Gastrocnemius medialis (tissue), 4 donors: ENCODE measurements at places on chromosomes 11 and 22. TPM values are rescaled to one million over a fixed set of nuclear protein-coding genes. Genes with fewer than 3 reads are reported as not detected.

Gene GGTLC2
- total RNA-seq: not detected

- H3K4me1 ChIP-seq: no peaks in the 10 kb centered on the region
- H3K27ac ChIP-seq: no peak overlapping the region
- no peaks in the 10 kb centered on the region for H3K36me3 ChIP-seq
- H3K4me3 ChIP-seq: no peak overlapping the region
Observed at GRCh38 chr11:104823657-104824056, 74.6 kb downstream of the CASP12 start.

Gene FOLH1
- total RNA-seq: not detected

- H3K27me3 ChIP-seq: no peaks in the 10 kb centered on the region
- no peak overlapping the region for H3K27ac ChIP-seq
- H3K4me3 ChIP-seq: no peak overlapping the region
- H3K36me3 ChIP-seq: no peaks in the 10 kb centered on the region
- H3K4me1 ChIP-seq: no peaks in the 10 kb centered on the region
Observed at GRCh38 chr11:40100162-40100553, 1359.3 kb downstream of the LRRC4C start.

- H3K27ac ChIP-seq: no peak overlapping the region
- H3K27me3 ChIP-seq: no peaks in the 10 kb centered on the region
- no peaks in the 10 kb centered on the region for H3K36me3 ChIP-seq
- no peak overlapping the region for H3K4me3 ChIP-seq
- DNase-seq: no peak
- H3K4me1 ChIP-seq: no peaks in the 10 kb centered on the region
Observed at GRCh38 chr11:29934115-29934638, 82.7 kb downstream of the KCNA4 start.

DNA sequence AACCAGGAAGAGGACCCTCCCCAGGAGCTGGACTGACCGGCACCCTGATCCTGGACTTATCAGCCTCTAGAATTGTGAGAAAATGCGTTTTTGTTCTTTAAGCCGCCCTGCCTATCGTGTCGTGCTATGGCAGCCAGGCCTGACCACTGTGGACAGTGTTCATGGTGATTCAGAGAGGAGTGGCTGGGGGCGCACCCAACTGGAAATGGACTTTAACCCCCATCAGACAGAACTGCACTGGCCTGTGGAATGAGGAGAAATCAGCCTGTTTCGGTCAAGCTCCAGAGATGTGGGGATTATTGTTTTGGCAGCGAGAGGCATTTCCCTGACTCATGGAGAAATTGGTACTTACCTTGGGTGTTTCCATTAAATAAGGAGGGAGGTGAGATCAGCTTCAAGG is 1437.8 kb downstream of the BRD1 start:
- H3K27ac ChIP-seq: no peak overlapping the region
- H3K4me1 ChIP-seq: no peaks in the 10 kb centered on the region
- no peak overlapping the region for H3K4me3 ChIP-seq
